ENCODE measurements at places on chromosomes 16 and 17.

GRCh38 chr17:78284146-78284545 is 52.7 kb downstream of the TMEM235 start:
- DNase-seq = no peak

DNA sequence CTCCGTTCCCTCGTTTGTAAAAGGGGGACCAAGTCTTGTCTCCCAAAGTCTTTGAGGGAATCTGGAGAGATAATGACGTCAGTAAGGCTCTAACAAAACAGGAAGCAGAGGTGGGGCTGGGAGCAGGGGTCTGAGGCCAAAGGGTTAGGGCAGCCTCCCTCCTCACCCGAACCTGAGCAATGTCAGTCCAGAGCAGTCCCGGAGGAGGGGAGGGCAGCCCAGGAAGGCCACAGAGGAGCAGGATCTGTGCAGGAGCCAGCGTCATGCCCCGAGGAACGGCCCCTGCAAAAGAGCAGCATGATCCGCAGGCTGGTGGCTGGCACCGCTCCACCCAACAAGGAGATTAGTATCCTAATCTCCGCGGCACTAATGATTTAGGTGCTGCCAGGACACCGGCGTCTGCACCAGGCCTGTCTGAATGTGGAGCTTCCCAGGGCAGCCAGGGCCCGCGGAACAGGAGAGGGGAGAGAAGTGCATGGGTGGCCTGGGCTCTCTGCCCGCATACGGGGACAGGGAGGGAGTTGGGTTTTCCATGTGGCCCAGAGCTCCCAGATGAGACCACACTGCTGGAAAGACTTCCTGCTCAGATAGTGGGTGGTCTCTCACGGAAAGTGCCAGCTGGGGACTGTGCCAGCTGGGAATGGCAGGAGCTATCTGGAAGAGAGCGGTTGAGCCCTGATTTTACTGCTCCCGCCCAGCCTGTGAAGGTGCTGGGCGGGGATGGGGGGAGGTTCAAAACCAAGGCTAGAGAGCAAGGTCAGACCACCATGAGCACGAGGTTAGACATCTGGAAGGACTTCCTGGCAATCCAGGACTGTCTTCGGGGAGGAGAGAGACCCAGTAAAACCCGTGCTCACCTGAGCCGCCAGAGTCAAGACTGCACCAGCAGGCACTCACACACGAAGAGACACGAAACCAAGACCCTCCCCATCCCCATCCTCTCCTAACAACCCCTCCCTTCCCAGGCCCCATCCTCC is 11.0 kb upstream of the KRT17 start:
- DNase-seq = peak; percentile 5

DNA sequence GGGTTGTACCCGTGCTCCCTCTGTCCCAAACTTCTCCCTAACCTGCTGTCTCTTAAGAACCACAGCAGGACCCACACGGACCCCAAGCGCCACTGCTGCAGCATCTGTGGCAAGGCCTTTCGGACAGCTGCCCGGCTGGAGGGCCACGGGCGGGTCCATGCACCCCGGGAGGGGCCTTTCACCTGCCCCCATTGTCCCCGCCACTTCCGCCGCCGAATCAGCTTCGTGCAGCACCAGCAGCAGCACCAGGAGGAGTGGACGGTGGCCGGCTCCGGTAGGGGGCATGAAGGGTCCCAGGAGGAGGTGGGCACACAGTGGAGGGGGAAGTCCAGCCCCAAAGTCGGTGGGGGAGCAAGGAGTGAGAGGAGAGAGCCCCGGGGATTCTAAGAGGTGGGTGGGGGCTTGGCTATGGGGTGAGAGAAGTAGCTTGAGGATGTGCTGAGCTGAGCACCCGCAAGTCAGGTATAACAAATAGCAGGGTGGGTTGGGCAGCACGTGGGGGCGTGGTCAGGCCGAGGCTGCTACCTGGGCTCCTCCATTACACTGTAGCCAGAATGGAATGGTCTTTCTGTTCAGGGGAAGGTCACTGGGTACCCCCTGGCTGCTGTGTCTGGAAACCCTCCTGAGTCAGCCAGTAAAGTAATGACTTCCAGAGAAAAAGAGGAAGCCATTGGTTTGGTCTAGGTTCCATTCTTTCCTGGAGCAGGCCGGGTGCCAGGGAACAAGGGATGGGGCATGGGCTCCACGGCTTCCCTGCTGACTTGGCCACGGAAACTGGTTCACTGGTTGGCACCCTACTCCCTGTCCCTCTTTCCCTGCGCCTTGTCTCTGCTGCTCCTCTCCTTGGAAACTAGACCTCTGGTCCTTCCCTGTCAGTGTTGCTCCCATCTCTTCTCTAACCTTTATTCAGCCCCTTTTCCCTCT is 7.1 kb downstream of the PRSS53 start:
- no peak for DNase-seq

DNA sequence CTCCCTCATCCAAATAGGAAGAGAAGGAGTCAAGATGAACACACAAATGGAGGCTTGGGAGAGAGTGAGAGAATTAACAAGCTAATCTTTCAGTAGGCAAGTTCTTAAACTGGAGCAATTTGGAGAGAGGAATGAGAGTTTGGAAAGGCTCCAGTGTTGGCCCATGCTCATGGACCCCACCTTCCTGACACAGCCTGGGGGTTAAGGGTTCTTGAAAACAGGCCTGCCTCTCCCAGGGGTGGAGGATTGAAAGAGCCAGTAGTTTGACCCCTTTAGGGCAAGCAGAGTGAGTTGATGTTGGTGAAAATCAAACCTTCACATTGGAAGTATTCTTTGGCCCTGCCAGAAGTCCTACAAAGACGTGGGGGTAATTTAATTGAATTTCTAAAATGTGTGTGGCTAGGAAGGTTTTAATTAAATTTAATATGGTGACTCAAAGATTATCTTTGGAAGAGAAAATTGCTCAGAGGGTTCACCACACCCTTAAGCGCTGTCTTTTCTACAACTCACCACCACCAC is 5.8 kb downstream of the HOXB3 start:
- no peak for DNase-seq

DNA sequence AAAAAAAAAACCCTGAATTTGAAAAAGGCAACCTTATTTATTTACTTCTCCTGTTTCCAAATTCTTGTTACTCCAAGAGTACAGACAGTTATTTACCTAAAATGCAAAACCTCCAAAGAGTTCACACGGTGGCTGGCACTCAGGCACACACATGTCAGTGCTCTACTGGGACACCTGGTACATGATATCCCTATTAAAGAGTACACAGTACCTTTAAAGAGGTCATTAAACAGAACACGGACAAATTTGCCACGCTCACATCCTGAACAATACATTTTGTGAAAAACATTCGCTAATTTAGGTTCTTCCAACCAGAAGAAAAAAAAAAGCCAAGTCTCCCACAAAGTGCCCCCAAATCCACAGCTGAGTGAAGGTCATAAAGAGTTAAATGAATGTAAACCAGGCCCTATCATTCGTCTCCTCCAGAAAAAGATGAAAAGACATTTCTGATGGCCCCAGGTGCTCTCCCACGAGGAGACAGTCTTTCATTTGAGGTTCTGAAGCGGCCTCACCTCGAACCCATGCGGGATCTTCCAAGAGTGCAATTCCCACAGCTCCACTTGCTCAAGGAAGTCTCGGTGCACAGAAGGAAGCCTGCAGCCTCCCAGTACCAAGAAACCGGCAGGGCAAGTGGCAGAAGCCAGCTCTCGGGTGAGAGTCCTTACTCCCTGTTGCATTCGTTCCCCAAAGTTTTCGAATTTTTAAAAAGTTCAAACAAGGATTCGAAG is 993 bp downstream of the ERN1 start:
- DNase-seq = no peak

DNA sequence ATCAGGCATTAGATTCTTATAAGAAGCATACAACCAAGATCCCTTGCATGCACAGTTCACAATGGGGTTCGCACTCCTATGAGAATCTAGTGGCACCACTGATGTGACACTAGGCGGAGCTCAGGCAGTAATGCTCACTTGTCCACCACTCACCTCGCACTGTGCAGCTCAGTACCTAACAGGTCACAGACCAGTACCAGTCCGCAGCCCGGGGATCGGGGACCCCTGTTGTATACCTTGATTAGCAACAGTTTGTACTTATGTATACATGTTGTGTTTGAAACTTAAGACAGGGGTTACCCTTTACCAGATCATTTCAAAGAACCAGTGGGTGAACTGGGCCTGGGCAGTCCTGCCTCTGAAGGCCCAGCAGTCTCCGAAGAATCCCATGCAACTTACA is 103.7 kb downstream of the PMP22 start:
- no peak for DNase-seq

Measured in NCI-H1092 treated with DMSO at 0.1 percent for 48 hours (cell line).